Stimulated activated CD8-positive, alpha-beta memory T cell treated with anti-CD3 and anti-CD28 coated beads, Interleukin-12 subunit alpha, Interleukin-12 subunit beta, amount 100 ng/mL, for 4 hours (primary cell): ENCODE measurements at places on chromosomes 11 and 22.

- DNase-seq, result no peak
These were observed 97.4 kb upstream of the POU2AF2 start for GRCh38 chr11:111148121-111148520.

GRCh38 chr11:10522921-10523320 is 18.1 kb downstream of the RNF141 start:
- no peak for DNase-seq

DNA sequence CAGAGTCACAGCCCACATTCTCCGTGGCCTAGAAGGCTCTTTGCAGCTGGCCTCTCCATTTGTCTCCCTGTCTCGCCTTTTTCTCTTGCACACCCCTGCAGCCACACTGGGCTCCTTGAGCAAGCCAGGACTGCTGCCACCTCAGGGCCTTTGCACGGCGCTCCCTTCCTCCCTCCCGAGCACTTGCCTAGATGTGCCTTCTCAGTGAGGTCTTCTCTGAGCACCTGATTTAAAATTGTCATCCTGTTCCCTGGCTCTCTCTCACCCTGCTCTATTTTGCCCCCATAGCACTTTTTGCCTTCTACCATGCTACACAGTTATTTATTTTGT is 102.9 kb upstream of the THY1 start:
- DNase-seq, result no peak

GRCh38 chr22:39239561-39240423 is 5.0 kb downstream of the PDGFB start:
- DNase-seq, result no peak

- no peak for DNase-seq
These were observed 81.5 kb downstream of the STK33 start for GRCh38 chr11:8512547-8512946.

DNA sequence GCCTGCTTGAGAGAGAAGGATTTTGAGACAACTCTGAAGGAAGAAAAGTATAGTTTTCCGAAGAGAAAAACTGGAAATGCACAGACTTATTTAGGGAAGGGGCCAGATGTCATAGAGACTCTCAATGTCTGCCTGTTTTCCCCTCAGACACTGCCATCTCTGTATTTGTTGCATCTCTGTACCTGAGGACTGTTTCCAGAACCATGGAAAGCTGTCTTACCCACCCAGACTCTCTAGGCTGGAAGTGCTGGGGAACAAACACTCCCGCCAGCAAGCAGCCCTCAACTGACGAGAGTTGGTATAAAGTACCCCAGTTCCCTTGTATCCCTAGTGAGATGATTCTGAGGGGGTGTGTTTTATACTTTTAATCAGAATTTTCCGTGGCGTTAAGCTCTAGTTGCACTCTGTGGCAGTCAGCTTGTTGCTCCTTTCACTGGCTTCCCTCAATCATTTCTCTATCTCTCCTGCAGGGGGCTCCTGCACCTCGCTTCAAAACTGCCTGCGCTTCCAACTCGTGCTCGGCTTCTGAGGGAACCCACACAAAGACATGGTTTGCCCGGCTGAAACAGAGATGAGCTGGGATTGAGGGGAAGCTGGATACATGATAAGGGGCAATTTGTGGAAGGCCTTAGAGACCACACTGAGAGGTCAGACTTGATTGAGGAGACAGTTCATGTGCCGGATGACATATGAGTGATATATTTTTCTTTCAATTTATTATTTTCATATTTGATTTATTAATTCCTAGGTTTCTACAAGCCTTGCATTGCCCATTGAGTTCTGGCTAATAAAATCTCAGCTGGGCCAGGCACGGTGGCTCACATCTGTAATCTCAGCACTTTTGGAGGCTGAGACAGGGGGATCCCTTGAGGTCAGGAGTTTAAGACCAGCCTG is 36.9 kb upstream of the CLPB start:
- DNase-seq, result peak; percentile 29

- DNase-seq, result no peak
These were observed 1.5 kb upstream of the SIPA1 start for GRCh38 chr11:65636108-65637031.

- no peak for DNase-seq
These were observed 98.5 kb downstream of the TSPAN18 start for GRCh38 chr11:44825058-44825785.

DNA sequence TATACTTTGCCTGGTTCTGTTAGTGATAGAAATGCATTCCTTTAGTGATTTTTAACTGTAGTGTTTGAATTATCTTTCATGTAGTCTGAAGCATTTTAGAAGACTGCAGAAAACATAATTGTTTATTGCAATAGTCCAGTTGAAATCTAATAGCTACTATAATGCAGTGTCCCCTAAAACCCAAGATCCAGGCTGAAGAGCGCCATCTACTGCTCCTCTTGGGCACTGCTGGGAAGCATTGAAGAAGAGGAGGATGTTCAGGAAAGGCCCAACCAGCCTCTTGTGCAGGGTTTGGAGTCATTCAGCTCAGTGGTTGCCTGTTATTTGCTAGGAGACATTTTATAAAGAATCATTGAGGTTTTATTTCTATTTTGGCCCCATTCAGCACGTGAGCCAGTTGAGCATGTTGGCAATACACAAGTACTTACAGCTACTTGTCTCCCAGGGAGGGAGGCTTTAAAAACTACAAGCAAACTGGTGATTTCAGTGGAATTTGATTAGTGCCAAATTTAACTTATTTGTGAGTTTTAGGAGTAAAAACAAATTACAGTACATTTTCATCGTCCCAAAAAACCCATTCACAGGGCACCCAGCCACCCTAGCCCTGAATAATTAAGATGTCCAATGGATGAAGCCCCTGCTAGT is 74.9 kb upstream of the HORMAD2 start:
- peak; percentile 10 for DNase-seq

- DNase-seq, result no peak
These were observed 193.0 kb downstream of the MSANTD4 start for GRCh38 chr11:105829084-105829483.

DNA sequence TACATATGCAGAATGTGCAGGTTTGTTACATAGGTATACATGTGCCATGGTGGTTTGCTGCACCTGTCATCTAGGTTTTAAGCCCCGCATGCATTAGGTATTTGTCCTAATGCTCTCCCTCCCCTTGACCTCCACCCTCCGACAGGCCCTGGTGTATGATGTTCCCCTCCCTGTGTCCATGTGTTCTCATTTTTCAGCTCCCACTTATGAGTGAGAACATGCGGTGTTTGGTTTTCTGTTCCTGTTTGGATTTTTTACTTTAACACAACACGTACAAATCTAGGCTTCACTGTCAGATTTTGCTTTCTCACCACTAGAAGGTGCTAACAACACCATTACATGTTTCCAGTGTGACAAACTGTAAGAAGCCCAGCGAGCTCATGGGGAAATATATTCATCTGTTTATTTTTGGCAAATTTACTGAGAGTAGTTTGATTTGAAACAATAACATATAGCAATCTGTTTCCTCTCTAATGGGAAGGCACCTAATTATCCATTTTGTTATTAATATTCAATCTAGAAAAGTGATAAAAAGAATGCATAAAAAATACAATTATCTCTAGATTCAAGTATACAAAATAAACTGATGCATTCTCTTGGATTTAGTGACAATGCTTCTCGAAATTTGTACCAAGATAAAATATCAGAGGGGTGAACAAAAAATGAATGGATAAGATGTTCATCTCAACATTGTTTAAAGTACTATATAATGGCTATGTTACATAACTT is 23.2 kb upstream of the BIRC3 start:
- no peak for DNase-seq

DNA sequence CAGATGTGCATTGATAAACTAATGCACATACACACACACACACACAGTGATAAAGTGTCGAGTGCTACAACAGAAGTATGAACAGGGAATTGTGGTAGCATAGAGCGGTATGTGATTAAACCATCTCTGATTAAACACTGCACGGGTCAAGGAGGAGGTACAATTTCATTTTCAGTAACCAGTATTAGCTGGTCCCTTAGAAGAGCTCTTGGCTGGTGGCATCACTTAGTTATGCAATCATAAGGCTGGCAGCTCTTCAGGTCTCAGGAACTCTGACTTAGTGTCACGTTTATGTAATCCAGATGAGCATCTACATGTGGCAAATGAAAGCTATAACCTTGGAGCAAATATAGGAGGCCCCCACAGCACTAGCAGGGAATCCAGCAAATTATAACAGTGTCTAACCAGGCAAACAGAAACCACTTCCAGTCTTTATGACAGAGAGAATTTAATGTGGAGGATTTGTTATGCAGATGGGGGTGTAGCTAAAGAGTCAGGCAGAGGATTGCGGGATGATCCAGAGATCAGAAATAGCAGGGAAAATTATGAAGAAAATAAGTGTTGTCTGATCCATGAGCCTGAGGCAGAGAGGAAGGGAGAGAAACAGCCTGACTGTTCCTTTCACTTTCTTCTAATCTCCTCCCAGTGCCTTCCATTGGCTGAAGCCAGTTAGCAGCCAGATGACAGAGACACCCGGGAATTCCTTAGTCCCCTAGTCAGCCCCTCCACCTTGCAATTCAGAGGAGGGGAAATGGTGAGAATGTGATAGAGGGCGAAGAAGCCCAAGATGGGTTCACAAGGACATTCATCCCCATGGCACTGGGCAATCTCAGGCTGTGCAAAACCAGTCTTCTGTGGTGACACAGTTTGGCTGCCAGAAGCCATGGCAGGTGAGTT is 533.1 kb upstream of the TENM4 start:
- no peak for DNase-seq

- no peak for DNase-seq
These were observed 2.4 kb upstream of the MUC2 start for GRCh38 chr11:1072116-1072820.

- DNase-seq, result no peak
These were observed 225.3 kb downstream of the ADAMTS15 start for GRCh38 chr11:130673698-130674097.

- no peak for DNase-seq
These were observed 14.1 kb downstream of the ANKK1 start for GRCh38 chr11:113401718-113402117.

DNA sequence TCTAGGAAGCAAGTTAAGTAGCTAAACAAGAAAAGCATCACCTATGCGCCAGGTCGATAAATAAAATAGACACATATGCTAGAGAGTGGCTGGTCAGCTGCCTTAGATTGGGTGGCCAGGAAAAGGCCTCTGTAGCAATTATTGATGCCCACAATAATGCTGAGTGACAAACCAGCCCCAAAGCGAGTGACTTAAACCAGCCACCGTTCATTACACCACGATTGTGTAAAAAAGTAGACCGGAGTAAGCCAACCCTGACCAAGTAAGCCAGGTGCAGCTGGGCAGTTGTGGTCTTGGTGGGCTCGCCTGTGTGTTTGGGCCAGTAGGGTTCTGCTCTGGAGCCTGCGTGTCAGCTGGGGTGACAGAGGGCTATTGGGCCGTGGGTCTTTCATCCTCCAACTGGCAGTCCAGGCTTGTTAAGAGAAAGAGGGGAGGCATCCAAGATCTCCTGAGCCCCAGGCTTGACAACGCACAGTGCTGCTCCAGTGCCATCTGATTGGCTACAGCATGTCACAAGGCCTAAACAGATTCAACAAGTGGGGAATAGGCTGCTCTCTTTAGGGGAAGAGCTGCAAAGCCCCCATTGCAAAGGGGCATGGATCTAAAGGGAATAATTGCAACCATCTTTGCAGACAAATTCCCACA is 100.4 kb upstream of the PARVA start:
- no peak for DNase-seq

DNA sequence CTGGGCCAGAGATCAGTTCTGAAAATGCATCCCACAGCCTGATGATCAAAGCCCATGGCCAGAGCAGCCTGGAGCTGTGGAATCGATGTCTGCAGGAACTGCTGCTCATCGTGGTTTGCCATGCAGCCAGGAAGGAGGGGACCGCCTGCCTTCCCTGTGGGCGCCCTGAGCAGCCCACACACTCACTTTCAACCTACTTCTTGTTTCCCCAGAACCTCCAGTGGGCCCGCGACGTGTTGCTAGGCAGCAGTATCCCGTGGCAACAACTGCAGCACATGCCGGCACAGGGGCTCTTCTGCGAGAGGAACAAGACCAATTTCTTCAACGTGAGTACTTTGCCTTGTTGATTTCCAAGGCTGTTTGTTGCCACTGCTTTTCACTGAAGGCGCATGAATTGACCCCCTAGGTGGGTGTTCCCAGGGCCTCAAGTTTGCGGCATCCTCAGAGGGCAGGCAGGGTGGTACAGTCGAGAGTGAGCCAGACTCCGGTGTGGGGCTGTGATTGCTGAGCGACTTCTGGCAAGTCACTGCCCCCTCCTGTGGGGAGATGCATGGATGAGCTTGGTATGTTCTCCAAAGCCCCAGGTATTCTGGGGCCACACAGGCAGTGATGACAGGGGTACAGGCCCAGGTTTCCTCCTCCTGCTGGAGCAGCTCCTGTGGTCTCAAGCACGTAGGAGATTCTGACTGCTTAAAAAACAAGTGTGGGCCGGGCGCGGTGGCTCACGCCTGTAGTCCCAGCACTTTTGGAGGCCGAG is 47.0 kb upstream of the SUSD2 start:
- peak; percentile 69 for DNase-seq

DNA sequence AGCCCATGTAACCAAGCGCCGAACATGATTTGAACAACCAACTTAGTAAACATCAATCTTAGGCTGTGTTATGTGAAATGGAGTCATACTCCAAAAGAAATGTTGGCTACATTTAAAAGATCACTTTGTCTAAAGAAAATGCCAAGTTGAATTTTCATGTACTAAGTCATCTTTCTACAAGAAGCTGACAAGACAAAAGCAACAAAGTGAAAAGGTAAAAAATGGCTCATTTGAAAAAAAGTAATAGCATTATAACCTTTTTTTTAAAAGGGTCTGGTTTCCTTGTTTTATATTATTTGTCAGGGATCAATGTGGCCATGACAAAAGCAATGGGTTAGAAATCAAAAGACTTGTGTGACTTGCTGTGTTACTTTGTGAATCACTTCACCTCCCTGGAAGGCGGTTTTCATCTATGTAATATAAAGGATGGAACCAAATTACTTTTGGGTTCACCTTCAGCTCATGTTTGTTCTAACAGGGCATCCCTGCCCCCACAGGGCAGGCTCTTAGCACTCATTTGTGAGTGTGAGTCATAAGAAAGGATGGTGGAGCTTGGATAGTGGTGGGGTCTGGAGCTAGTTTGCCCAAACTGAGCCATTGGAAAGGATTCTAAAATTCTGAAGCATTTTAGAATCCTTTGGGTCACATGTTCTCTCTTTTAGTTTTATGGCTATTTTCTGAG is 131.9 kb upstream of the MTMR2 start:
- DNase-seq, result peak; percentile 19

DNA sequence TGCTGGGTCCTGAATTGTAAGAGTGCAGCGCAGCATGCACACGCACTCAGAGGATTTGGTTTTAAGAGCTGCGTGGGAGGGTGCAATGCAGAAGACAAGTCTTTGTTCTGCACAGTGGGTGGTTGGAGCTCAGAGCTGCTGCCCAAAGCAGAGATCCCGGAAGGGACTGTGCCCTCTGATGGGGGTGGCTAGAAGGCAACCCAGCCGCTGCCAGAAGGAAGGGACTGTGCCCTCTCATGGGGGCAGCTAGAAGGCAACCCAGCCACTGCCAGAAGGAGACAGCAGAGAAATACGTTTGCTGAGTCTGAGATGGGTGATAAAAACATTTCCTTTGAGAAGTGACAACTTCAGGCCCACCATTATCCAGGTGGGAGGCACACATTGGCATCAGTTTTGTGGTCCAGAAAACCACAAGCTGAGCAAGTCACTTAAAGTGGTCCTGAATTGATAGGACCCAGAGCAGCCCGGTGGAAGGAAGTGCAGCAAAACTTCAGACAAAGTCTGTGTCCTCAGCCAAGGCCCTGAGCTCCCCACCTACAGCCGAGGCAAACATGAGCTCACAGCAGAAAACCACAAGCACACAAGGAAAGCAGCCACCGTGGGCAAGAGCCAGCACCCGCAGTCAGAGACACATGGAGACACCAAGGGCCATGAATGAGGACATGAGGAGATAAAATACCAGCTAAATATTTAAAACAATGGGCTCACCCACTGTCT is 4.3 kb downstream of the KRTAP5-6 start:
- no peak for DNase-seq

- no peak for DNase-seq
These were observed 52.2 kb downstream of the ANO5 start for GRCh38 chr11:22244986-22245592.
